Activated CD4-positive, alpha-beta memory T cell treated with anti-CD3 and anti-CD28 coated beads for 36 hours (primary cell): ENCODE measurements at places on chromosomes 2 and 18.

DNA sequence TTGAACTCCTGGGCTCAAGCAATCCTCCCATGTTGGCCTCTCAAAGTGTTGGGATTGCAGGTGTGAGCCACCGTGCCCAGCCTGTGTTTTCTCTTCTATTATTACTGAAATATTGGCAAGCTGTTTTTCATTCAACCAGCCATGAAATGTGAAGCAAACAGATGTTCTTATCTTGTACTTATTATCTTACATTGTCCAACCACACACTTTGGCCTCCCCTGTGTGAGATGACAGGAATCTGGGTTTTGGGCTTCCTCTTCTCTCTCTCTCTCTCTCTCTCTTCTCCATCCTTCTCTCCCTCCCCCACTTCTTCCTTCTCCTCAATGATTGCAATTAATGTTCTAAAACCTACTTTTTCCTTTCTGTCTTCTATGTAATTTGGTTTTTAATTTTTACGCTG lies 33.1 kb downstream of the RAMP1 start:
- DNase-seq = no peak

DNA sequence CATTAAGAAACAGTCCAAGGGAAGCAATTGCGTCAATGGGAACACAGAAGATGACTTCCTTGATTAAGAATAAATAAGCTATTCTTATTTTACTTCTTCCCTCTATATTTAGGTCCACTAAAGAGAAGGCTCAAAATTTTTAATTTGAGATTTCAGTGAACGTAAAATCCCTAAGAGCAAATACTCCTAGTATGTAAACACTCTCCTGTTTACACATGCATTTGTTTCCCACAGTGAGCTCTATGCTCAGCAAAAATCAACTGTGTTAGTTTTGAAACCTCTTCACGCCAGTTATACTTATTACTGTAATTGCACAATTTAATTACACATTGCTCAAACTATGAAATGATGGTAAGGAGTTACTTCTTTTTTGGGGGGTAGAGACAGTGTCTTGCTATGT lies 8.8 kb downstream of the SLC39A6 start:
- no peak for DNase-seq

DNA sequence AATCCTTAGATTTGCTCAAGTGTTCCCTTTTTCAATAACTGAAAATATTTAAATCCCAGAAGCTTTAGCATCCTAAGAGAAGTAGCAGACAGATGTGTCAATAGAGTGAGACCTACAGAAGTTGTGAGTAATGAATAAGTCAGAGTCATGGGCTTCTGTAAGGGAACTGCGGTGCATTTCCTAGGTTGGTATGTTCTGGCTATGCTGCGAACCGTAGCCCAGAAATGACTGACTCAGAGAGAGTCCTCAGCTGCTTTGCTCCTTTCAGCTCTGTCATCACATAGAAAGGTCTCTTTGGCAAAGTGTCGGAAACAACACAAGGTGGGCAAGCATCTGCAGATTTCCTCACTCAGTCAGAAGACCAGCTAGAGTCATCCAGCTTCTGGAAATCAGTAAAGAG lies 297.1 kb downstream of the ARHGAP15 start:
- no peak for DNase-seq

DNA sequence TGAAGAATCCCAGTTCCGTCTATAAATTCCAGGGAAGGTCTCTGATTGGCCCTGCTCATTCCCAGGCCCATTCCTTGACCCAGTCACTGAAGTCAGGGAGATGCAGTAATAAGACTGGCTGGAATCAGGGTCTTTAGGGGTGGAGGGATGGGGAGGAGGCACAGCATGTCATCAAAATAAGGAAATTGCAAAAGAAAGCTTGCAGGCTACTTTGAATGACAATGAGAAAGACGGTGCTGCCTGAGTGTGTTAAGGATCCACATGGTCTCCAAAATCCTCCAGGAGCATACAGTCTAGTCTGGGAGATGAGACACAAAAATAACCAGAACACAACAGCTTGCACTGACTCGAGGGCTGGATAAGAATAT lies 2.0 kb upstream of the DES start:
- DNase-seq = no peak

GRCh38 chr2:86068136-86068588 lies 37.5 kb downstream of the POLR1A start:
- peak; percentile 72 for DNase-seq

DNA sequence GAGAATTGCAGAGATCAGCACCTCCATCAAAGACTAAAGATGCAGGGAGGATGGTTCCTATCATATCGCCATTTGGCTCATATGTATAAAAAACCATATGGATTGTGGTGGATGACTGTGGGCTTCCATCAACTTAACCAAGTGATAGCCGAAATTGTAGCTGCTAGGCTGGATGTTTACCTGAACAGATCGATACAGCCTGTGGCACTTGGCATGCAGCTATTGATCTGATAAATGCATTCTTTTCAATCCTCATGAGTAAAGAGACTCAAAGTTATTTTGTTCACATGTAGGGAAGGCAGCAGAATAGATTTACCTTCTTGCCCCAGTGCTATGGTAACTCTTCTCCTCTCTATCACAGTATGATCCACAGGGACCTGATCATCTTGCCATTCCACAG lies 18.5 kb downstream of the CHCHD5 start:
- DNase-seq = no peak

GRCh38 chr2:65026704-65027464 lies 29.3 kb upstream of the CEP68 start:
- DNase-seq = no peak

- no peak for DNase-seq
These were observed 7.8 kb downstream of the SULT1C4 start for GRCh38 chr2:108385411-108386071.

DNA sequence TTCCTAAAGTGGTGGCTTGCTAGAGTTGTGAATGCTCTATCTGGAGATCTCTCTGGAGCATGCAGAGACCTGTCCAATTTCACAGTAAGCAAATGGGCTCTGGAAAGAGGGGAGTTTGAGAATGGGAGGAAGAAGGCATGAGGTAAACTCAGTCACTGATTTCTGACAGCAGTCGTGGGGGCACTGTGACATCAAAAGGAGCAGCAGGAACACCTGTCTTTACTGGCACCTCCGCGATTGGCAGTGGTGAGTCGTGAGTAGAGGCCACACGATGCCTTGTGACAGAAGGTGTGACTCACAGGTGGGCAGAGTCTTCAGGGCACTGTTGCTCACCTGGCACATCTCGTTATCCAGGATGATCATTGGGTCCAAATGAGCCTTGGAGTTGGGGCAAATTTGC lies 38.8 kb upstream of the CAVIN2 start:
- DNase-seq = no peak

DNA sequence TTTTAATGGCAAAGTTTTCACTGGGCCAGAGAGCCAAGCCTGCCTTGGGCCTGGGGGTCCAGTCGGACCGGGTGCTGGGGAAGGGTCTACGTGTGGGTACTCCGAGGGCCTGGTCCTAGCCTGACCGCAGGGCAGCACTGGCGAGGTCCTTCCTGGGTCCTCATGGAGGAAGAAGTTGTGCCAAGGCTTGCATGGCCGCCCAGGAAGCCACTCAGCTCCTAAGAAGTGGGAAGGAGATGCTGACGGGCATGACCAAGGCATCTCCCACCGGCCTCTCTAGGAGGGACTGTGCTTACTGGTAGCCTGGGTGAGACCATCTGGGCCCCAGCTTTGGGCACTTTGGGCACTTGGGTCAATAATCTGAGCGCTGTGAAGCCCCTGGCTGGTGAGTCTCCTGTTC lies 22.6 kb downstream of the CIB4 start:
- DNase-seq = no peak

- no peak for DNase-seq
These were observed 5.8 kb upstream of the UPP2 start for GRCh38 chr2:158095912-158096311.

DNA sequence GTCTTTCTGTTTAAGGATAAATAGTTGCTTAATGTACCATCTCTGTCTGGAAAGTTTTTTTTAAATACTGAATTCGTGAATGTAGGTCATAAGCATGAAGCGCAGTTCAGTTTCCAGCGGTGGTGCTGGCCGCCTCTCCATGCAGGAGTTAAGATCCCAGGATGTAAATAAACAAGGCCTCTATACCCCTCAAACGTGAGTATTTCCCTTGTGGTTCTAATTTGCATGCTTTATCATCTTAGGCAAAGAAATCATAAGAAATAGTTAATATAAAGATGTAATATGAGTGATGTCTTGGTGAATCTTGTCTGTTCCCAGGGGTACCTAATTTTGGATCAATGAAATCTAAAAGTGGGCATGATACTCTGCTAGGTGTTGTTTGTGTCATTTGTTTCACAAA lies 1.5 kb downstream of the NDC80 start:
- no peak for DNase-seq

GRCh38 chr2:14635391-14635871 lies 2.9 kb downstream of the LRATD1 start:
- no peak for DNase-seq

- no peak for DNase-seq
These were observed 46.9 kb upstream of the SMAD7 start for GRCh38 chr18:48997681-48997984.

DNA sequence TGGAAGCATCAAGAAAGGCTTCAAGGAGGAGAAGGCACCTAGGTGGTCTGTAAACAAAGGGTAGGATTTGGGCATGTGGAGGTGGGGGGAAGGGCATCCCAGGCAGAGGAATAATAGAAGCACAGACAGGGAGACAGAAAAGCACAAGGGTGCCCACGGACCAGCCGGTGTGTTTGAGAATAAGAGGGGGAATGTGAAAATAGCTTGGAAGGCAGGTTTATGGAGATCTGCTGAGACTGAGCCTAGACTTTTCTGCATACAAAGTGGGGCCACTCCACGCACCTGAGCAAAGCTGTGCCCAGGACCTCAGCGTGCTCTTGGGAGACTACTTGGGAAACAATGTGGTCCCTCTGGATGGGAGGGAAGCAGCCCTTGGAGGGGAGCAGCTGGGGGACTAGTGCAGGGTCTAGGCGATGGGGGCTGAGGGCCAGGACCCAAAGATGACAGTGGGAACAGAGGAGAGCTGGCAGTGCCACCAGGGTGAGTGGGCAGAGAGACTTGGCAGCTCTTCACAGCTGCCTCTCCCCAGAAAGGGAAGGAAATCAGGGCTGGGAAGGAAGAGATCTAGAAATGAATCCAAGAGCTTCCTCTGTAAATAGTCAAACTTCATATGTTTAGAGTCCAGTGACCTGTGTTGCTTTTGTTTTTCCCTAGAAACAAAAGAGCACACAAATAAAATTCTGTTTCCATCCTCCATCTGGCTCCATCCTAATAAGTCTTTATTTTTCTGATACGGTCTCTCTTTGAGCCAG lies 110.7 kb upstream of the SMAD7 start:
- no peak for DNase-seq

DNA sequence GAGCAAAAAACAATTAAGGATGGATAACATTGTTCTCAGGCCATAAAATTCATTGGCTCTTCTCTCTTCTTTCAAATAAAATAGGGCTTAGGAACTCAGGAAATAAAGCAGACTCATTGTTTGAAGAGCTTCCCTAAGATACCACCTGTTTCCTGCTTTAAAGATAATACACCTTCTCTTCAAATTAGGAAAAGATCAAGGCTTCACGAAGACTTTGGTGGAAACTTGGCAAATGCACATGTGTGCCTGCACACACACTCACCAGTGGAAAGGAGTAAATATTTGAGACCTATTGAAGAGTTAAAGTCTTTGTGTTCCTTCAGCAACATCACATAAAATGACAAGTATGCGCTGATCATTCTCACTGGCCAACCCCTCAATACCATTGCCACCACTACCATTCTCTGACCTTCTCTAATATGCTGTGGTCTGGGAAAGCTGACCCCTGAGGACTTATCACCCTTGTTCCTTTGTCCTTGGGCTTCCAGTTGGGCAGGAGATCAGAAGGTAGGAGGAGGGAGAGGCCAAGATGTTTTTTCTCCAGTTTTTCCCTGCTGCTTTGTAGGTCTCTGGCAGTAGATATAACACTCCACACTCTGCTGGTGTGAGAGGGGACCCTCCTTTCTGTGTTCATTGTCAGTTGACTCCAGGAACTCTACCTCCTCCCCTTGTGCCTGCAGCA lies 53.5 kb upstream of the SPOPL start:
- DNase-seq = no peak

DNA sequence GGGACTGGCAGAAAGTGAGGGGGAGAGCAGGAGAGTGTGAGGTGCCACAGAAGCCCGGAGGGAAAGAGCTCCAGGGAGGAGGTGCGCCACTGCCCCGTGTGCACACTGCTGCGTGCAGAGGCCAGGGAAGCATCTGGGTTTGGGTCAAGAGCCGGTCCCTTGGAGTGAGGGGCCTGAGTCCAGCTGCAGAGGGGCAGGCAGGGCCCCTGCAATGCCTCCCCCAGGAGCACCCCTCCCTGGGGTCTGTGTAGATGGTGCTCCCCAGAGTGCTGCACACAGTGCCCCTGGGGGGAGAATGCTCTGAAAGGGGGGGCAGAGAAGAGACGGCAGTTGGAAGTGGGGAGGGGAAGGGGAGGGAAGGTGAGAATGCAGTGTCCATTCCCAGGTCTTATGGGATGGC lies 3.7 kb upstream of the LIMS2 start:
- no peak for DNase-seq

DNA sequence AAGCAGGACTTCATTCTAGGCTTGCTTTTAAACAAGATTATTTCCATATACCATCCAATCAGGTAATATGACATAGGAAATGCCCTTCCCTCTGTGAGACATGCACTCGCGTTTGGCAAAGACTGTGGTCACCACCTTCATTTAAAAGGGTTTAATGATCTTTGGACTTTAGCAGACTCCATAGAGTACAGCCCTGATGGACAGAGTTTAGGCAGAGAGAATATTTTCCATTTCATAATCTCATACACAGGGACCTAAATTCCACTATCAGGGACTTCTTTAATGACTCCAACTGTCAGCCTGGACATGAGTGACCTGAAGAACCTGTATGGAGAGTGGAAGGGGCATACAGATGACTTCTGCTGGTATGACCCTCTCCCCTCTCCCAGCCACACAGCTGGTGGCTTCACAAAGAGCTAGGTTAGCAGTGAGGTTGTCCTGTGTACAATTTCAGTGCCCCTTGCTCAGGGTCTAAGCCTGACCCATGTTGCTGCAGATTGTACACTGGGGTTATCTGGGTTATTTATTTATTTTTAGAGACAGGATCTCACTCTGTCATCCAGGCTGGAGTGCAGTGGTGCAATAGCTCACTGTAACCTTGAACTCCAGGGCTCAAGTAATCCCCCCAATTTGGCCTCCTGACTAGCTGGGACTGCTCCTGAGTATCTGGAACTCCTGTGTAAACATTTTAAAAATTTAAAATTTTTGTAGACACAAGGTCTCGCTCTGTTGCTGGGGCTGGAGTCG lies 59.2 kb downstream of the PTPRM start:
- no peak for DNase-seq

- DNase-seq = no peak
These were observed 7.1 kb upstream of the ZFP36L2 start for GRCh38 chr2:43233218-43234212.

- DNase-seq = no peak
These were observed 39.9 kb downstream of the THOC1 start for GRCh38 chr18:227902-228301.

DNA sequence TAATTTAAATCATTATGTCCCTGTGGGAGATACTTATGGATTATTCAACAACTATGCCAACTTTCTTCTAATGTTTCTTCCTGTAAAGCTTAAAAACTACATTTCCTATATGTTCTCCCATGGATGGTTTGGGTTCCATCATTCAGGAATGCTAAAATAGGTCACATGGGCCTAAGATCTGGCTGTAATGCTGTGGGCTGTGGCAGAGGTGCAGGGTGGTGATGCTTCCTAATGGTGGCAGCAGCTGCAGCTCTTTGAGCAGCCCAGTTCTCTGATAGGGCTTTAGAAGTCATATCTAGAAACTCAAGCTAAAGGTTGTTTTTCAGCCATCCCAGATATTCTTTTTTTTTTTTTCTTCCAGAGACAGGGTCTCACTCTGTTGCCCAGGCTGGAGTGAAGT lies 266.1 kb downstream of the ZNF385B start:
- no peak for DNase-seq
